ENCODE measurements at places on chromosomes 2 and 18.

DNA sequence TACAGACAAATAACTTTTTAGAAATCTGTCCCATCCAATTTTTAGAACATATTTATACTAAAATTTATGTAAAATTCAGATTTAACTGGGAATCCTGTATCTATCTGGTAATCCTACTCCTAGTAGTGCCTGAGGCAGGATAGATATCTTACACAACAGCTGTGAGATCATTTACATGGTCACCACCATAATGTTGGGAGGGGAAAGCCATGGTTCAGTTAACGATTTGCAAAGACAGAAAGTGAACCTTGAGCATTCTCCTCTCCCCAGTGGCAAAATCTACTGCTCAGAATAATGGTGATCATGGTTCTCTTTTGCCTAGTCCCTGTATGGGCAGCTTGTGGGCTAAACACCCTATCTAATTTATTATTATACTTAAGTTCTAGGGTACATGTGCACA lies 7.7 kb upstream of the TMEM247 start:
- no peak for DNase-seq

DNA sequence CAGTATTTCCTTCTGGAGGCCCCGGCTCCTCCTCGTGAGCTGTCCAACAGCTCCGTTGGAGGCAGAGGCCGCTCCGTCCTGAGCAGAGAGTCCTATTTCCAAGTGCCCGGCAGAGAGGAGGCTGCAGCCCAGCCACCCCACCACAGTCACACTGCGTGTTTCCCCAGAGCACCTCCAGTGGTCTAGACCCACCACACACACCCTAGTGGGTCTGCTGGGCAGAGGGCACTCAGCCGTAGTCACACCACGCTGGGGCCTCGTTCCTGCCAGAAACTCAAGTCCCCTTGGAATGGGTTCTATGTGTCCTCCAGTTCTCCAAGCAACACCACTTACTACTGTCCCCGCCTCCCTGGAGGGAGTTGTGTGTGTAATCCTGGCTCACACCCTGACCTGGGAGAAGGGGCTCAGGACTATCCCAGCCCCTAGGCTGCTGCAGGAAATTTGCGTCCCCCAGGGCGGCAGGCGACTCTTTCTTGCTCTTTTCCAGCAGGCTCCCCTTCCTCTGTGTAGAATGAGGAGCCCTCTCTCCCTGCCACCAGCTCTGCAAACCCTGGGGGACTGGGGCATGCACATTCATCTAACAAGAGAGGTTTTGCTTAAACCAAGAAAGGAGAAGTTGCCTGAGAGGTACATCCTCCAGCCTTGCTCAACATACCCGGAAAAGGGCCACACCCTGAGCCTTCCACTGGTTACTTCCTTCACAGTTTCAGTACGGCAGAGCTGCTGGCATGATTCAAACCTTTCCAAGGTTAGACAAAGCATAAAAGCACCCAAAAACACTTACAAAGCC lies 114.1 kb downstream of the NDUFA10 start:
- no peak for DNase-seq

DNA sequence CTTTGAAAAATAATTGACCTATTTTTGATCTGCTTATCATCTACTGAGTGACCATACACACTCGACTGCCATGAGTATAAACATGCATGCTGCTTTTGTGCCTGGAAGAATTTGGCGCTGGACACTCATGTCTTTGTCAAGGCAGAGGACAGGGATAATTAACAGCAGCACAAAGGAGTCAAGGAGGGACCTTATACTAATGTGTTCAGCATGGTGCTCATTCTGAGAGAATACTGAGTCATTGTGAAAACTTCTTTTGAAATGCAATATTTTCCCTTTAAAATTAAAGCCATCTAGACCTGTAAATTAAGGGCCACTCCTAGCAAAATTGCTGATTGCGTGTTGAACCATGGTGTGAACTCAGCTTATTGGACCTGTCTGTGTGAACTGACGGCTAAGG lies 116.3 kb downstream of the ZNF532 start:
- no peak for DNase-seq

DNA sequence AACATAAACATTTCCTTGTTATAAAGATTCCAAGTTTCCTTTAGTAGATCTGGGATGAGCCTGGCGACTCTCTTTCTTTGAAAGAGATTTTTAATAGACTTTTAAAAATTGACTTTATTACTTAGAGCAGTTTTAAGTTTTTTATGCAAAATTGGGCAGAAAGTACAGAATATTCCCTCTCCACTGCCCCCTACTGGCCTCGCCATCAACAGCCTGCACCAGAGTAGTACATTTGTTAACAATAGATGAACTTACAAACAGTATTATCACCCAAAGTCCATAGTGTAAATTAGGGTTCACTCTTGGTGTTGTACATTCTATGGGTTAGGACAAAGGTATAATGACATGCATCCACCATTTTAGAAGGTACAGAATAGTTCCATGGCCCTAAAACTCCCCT lies 3.9 kb downstream of the MAP3K19 start:
- DNase-seq, result no peak

GRCh38 chr2:242054881-242055801 lies 185.6 kb downstream of the RTP5 start:
- no peak for DNase-seq

- no peak for DNase-seq
Measured at GRCh38 chr18:8435376-8435775, 173.9 kb upstream of the RAB12 start.
